NCI-H1417 (cell line): ENCODE measurements at places on chromosomes 2 and 18.

GRCh38 chr18:73043611-73044010 lies 175.8 kb upstream of the NETO1 start:
- no peak for DNase-seq

- DNase-seq: peak; percentile 79
Observed at GRCh38 chr2:48444404-48444803, 85.5 kb upstream of the STON1 start.

DNA sequence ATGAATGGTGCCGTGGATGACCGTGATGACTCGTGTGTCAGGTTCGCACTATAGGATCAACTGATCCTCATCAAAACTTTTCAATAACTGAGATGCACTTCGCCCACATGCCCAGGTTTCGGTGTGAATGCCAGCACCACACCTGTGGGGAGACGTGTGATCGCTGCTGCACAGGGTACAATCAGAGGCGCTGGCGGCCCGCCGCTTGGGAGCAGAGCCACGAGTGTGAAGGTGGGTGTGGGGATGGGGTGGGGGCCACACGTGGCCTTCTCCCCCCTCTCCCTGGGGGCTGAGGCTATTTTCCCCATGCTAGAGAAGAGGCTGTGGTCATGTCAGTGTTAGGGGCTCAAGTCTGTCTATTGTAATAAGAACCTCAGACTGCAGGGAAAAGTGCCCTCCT lies 69.0 kb downstream of the LAMA3 start:
- no peak for DNase-seq

DNA sequence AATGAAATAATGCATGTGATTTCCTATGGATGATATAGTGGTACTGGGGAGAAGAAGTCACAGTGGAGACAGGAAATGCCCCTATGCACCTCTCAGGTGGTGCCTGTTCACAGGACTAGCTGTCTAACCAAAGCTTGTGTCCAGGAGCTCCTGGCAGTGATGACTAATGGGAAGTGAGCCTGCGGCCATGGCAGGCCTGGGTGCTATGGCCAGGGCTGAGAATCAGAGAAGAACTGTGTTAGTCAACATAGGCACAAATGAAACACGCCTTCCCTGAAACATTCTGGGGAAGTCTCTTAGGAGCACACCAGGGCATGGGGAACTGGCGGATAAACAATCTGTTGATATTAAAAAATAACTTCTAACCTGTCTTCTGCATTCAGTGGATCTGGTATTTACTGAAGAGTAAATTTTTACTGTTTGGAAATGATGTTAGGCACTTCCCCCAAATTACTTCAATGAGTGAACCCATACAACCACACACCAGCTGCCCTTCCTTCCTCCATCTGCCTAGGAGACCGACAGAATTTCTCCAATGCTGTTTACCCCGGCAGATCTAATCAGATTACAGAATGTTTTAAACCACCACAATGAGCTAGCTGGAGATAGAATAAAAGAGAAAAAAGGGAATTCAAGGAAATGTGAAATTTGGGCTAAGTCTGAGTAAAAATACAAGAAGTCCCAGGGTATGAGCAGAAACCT lies 67.4 kb downstream of the MEP1B start:
- no peak for DNase-seq

DNA sequence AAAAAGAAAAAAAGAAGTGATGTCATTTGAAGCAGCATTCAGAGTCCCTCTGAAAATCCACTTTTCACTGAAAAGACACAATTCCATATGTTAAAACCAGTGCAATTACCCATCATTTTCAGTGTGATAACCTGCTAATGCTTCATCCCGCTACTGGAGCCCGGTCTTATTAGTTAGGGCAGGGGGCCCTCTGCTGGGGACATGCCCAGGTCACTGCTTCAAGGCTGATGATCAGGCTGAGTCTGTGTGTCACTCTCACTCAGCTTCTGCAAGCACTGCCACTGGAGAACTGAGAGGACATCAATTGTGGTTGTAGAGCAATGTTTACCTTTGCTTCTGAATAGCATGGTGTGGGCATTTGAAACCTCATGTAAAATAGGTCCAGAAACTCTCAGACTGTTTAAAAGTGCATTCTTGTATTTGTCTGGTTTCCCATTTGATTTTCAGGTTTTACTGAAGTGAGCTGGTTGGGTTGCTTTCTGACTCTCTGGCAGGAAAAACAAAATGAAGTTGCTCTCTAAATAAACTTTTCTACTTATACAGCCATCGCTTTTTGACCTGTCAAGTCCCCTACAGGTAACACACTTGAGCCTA lies 49.2 kb upstream of the NXPH2 start:
- DNase-seq: no peak

DNA sequence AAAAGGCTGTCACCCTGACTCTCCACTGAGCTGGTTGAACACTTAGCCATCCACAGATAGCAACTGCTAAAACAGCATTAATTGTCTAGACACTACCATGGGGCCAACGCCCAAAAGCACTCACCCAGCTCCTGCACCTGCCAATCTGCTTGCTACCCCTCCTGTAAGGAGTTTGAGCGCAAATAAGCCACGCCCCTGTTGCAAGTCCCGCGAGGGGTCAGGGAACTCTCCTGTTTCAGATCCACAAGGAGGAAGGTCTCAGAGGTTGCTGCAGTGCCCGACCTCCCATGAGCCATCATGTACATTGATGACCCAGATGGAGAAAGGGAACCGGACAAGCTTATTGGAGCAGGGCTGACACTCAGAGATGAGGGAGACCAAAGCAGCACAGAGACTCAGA lies 106.8 kb downstream of the ZNF516 start:
- DNase-seq: no peak

DNA sequence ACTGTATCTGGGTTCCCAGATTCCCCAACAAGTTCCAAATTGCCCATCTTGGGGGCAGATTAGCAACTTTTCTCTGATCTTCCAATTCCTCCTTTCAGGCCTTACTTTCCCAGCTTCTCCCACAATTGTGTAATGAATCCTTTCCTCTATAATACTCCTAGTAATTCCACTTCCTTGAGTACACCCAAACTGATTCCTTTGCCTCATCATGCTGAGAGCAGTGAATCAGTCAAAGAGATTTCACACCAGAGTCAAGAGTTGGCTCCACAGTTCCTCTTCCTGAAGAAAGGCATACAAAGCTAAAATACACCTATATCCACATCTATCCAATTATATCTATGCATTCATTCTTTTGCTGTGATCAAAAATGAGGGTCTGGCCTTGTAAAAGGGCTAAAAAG lies 28.6 kb upstream of the DAPL1 start:
- no peak for DNase-seq

GRCh38 chr2:133888621-133889219 lies 320.5 kb upstream of the NCKAP5 start:
- DNase-seq: no peak

- DNase-seq: no peak
Observed at GRCh38 chr2:181463588-181463987, 6.4 kb downstream of the ITGA4 start.

DNA sequence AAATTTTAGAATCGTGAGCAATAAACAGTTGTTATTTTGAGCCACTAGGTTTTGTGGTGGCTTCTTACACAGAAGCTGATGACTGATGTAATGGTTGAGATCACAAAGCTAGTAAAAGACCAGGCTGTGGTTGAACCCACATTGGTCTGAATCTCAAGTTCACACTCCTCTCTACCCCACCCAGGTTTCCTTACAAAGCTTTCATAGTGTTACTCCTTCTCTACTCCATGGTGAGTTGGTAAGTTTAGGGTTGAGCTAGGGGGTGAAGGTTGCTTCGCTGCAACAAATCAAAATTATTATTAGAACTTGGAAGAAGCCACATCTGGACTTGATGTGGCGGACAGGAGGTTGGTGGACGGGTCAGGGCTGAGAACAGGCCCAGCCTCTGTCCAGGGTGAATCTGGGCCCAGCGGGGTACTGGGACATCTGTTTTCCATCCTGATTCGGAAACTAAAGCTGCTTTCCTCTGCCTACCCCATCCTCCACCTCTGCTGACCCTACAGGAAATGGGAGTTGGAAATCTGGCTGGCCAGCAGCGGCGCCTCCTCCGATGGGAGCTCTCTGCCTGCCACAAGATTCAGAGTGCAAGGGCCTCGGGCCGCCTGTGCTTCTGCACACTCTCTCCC lies 86.3 kb downstream of the ZFP36L2 start:
- no peak for DNase-seq

GRCh38 chr2:232901736-232902578 lies 31.9 kb downstream of the SNORC start:
- no peak for DNase-seq

DNA sequence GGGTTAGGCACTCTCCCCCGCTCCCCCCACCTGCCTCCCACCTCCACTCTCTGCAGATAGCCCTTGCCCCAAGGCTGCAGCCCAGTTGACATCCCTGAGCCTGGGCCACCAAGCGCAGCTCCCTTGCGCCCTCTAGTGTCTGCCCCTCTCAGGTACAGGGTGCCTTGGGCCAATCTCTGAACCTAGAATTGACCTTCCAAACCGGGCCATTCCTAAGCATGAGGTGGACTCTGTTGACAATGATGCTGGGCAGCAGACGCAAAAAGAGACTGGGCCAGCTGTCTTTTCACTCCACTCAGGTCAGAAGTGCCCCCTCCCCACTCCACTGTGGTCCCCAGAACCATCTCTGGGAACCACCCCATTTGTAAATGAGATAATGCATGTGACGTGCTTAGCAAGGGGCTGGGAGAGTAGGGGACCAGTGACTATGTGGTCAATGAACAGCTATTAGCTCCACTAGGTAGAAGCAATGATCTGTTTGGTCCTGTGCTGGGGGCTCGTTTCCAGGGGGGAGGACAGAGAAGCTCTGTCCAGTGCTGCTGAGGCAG lies 43.3 kb upstream of the PLB1 start:
- peak; percentile 69 for DNase-seq

DNA sequence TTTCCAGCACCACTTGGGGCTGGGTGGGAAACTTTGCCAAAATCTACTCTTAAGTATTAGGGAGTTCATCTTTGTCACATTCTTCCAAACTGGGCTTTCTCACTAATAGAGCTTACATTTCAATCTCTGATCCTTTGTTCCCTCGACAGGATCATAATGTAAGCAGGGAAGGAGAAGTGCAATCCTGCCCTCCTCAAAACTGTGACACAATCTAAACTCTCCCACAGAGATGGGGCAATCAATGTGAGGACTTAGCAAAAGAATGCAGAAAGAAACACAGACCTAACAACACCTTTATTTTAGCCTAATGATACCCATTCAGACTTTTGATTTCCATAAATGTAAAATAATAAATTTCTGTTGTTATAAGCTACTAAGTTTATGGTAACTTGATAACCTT lies 40.8 kb downstream of the DSEL start:
- DNase-seq: no peak

DNA sequence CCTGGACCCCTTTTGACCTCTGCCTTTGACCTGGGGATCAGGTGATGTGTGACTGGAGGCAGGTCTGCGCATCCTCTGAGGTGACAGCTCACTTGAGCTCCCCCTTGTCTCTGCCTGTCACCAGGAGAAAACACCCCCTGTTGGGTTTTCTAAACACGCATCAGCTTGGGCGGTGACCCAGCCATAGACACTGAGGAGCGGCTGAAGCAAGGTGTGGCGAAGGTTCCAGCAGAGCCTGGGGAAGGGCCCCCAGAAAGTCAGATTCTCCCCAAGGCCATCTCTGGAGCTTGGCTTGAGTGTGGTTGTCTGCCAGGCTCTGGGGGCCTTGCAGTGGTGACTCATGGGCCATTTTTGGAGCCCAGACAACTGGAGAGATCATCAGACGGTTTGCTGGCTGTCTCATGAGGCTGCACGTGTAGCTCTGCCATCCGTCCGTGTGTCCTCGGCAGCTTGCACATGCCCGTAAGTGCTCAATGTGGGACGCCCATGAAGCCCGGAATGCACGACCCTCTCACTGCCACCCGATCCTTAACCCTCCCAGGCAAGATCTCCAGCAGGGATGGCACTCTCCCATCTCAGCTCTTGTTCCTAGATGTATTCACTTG lies 29.4 kb downstream of the SIX3 start:
- no peak for DNase-seq

DNA sequence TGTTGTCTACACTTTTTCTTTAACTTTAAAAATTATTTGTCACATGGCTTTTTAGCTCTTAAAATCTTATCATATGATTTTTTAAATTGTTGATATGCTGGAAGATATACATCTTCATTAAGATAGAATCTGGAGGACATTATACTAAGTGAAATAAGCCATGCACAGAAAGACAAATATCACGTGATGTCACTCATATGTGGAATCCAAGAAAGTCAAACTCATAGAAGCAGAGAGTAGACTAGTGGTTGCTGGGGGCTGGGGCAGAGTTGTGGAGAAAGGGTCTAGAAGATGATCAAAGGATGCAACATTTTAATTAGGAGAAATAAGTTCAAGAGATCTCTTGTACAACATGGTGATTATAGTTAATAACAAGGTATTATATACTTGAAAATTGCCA lies 280.9 kb downstream of the GULP1 start:
- peak; percentile 15 for DNase-seq

DNA sequence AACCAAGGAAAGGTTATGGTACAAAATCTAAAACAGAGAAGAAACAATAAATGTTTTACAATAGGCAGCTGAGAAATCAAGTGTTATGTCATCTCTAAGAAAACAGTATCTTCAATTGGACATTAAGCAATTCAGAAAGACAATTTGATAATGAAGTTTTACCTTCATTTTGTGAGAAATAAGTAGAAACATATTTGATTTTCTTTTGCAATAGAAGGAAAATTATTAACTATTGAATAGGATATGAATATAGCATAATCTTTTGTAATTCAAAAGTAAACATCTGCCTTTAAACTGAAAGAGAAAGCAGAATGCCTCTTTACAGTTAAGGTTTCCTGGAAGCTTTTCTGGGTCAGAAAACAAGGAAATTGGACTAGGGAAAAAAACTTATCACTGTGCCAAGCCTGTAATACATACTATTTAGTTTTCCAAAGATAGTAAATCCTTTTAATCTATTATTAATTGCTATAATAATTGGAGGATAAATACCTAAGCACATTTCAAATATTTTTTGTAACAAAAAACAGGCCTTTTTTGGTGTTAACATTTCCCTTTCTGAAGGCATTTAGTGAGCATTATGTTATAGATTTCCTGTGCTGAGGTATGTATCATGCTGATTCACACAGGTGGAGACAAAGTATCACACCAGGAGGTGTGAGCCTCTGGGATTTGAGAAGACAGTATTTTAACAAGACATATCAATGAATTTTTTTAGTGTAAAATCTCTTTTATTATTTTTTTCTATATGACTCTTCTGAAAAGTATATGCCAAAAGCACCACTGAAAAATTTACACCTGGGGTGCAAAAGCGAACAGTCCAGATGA lies 947.0 kb upstream of the CDH2 start:
- peak; percentile 9 for DNase-seq

DNA sequence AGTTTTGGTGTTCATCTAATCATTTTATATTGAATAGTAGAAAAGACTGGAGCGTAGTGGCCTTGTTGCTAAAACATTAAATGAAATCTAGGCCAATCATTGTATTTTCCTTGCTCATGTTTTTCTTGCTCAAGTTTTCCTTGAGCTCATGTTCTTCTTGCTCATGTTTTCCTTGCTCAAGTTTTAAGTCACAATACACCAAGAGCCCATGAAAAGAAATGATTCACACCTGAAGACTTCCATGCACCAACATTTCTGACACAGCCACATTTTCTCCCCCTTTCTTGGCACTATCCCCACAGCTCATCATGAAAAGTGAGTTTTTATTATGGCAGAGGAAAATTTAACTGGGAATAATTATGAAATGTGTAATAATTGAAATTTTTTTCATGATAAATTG lies 92.0 kb downstream of the LRP1B start:
- DNase-seq: no peak

- no peak for DNase-seq
Observed at GRCh38 chr2:224846161-224846560, 130.0 kb upstream of the CCDC195 start.
